ENCODE measurements at places on chromosomes 5 and 9. TPM values are rescaled to one million over a fixed set of nuclear protein-coding genes. Genes with fewer than 3 reads are reported as not detected.

LCN12 gene
- 3.5 TPM for total RNA-seq

CCL27 gene
- total RNA-seq: 0.68 TPM

CRB2 gene
- 3.4 TPM for total RNA-seq

LECT2 gene
- total RNA-seq: not detected

RALGDS gene
- total RNA-seq: 28.6 TPM

PCDHA12 gene
- total RNA-seq: not detected

ZBED3 gene
- total RNA-seq: 12.6 TPM

NUP155 gene
- 77.8 TPM for total RNA-seq

SPRY4 gene
- total RNA-seq: not detected

ZNF300 gene
- total RNA-seq: not detected

TXNDC15 gene
- 31.1 TPM for total RNA-seq

GPR151 gene
- total RNA-seq: not detected

TRPM3 gene
- total RNA-seq: not detected

GPR150 gene
- not detected for total RNA-seq

SERF1A gene
- total RNA-seq: 6.2 TPM

GABRP gene
- total RNA-seq: not detected

NIM1K gene
- 0.68 TPM for total RNA-seq

GMCL2 gene
- total RNA-seq: not detected

Data from OCI-LY7 (cell line).